Left cardiac atrium (tissue), 4 donors: ENCODE measurements at places on chromosomes 16 and 17. TPM values are rescaled to one million over a fixed set of nuclear protein-coding genes. Genes with fewer than 3 reads are reported as not detected.

KIFC3 gene
- total RNA-seq, result 55.4 TPM

BIRC5 gene
- total RNA-seq, result 0.16 TPM

DPEP3 gene
- total RNA-seq, result not detected

OR1F1 gene
- not detected for total RNA-seq

EVPLL gene
- total RNA-seq, result not detected

ZP2 gene
- not detected for total RNA-seq

KCNJ18 gene
- not detected for total RNA-seq

EVI2A gene
- 5.9 TPM for total RNA-seq

SMPD3 gene
- 2.2 TPM for total RNA-seq

OTOP2 gene
- not detected for total RNA-seq

SLC35B1 gene
- 48.8 TPM for total RNA-seq

CLEC10A gene
- 13.4 TPM for total RNA-seq

P2RX5 gene
- total RNA-seq, result 7.7 TPM

NME4 gene
- 71.1 TPM for total RNA-seq

IRF8 gene
- 15.6 TPM for total RNA-seq

NTN3 gene
- 0.65 TPM for total RNA-seq

CD2BP2 gene
- total RNA-seq, result 47.8 TPM

FOXC2 gene
- total RNA-seq, result 1.9 TPM

KRT25 gene
- total RNA-seq, result not detected

RNF43 gene
- 4.7 TPM for total RNA-seq

KRTAP4-9 gene
- not detected for total RNA-seq

CA7 gene
- total RNA-seq, result not detected

TPSD1 gene
- not detected for total RNA-seq

HOXB13 gene
- not detected for total RNA-seq

TEKT1 gene
- not detected for total RNA-seq

ABCA3 gene
- 12.4 TPM for total RNA-seq

LRRC37A3 gene
- 9.6 TPM for total RNA-seq

C17orf67 gene
- total RNA-seq, result 1.4 TPM

CTRB1 gene
- 0.39 TPM for total RNA-seq

TPPP3 gene
- total RNA-seq, result 40.1 TPM

SSTR5 gene
- total RNA-seq, result 1.3 TPM

PROCA1 gene
- total RNA-seq, result 1.6 TPM

SPNS3 gene
- total RNA-seq, result 0.59 TPM

PMFBP1 gene
- total RNA-seq, result 0.32 TPM

PIMREG gene
- 0.29 TPM for total RNA-seq

KCNG4 gene
- total RNA-seq, result not detected

RGS11 gene
- total RNA-seq, result 14.8 TPM

LLGL2 gene
- total RNA-seq, result 6.8 TPM

PERCC1 gene
- not detected for total RNA-seq

HS3ST2 gene
- total RNA-seq, result 3.8 TPM

ACBD4 gene
- 8.4 TPM for total RNA-seq

DRC3 gene
- total RNA-seq, result 2.0 TPM

TBC1D3C gene
- total RNA-seq, result not detected

GNG13 gene
- not detected for total RNA-seq

MYH11 gene
- total RNA-seq, result 64.7 TPM

CCL14 gene
- 7.2 TPM for total RNA-seq

TMEM98 gene
- total RNA-seq, result 29.8 TPM

LAT gene
- 2.4 TPM for total RNA-seq

TBC1D3 gene
- total RNA-seq, result not detected

KRT33B gene
- not detected for total RNA-seq

CIBAR2 gene
- not detected for total RNA-seq

CCL4 gene
- total RNA-seq, result 2.3 TPM

CHD9NB gene
- 0.94 TPM for total RNA-seq

FBXO47 gene
- not detected for total RNA-seq
